IPS DF 6.9 (cell line): ENCODE measurements at places on chromosomes 13 and 19.

- no peak for DNase-seq
These were observed 6.3 kb downstream of the MAMSTR start for GRCh38 chr19:48713041-48713863.

GRCh38 chr13:50691681-50692263, 151.7 kb downstream of the DLEU7 start:
- no peak for DNase-seq

GRCh38 chr13:29737061-29737460, 113.4 kb downstream of the UBL3 start:
- no peak for DNase-seq

- DNase-seq: no peak
These were observed 1134.3 kb downstream of the SLITRK1 start for GRCh38 chr13:82747958-82748357.

DNA sequence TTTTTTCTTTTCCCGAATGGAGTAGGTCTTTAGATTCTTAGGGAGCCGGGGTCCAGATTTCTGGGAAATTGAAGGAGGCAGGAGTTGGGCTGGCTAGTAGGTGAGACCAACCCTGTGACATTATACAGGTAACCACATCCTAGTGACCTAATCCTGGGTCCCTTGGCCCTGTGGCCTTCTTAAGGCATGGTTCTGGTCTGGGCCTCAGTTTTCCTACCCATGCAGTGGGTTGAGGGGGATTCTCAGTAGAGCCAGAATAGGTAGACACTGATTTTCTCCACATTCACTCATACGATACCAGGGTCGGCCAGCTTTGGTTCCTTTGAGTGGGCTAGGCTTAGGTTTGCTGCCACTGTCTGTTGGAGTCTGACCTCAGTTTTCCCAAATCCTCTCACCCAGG, 7.2 kb downstream of the PPFIA3 start:
- DNase-seq: no peak

DNA sequence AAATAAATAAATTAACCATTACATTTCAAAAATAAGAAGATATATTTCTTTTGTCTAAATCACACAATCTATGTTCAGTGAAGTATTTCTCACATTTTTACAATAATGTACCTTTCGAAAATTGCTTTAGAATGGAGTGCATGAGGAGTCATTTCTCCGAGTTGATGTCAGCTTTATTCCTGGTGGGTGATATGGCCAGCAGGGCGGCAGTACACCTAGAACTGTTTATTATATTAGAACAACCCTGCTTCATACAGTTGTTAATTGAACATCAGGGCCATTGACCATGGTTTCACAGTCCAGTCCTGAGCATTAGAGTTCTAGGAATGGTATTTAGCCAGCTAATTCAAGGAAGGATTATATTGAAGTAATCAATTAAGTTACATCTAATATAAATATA, 696.3 kb upstream of the SLC10A2 start:
- no peak for DNase-seq

- no peak for DNase-seq
These were observed 10.4 kb downstream of the MCF2L start for GRCh38 chr13:112979406-112979902.

GRCh38 chr13:59538512-59538911, 625.2 kb downstream of the DIAPH3 start:
- DNase-seq: no peak

DNA sequence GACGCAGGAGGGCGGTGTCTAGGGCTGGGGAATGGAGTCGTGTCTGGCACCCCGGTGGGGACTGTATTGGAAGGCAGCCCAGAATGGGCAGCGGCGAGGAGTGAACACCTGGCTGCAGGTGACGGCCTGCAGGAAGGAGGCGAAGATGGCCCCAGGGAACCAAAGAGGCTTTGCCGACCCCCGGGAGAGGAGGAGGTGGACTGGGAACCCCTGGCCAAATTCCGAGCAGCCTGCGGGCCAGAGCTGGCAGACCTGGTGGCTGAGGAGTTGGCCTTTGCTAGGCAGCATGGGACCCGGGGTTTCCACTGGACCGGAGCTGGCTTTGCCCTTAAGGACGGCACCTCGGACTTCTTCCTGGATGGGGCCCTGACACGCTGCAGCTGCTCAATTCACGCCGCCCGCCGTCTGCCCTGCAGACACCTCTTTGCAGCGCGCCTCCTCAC, 25.9 kb downstream of the ZSWIM9 start:
- no peak for DNase-seq

GRCh38 chr13:103229674-103230073, 163.5 kb upstream of the SLC10A2 start:
- DNase-seq: no peak

GRCh38 chr19:40465025-40465556, 454 bp downstream of the BLVRB start:
- no peak for DNase-seq

DNA sequence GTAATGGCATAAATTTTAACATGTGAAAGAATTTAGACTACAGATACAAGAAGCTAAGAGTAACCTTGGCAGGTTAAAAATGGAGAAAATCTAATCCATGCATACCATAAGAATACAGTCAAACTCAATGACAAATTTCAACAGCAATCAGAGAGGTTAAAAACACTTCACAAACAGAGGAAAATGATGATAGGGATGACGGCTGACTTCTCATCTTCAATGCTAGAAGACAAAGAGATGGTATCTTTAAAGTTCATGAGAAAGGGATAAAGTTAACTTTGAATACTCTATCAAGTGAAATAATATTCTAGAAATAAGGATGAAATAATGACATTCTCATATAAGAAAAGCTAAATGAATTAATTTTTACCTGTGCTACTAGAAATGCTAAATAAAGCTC, 1130.2 kb upstream of the MIR17HG start:
- DNase-seq: no peak

GRCh38 chr13:44300895-44301638, 72.6 kb upstream of the SERP2 start:
- no peak for DNase-seq

DNA sequence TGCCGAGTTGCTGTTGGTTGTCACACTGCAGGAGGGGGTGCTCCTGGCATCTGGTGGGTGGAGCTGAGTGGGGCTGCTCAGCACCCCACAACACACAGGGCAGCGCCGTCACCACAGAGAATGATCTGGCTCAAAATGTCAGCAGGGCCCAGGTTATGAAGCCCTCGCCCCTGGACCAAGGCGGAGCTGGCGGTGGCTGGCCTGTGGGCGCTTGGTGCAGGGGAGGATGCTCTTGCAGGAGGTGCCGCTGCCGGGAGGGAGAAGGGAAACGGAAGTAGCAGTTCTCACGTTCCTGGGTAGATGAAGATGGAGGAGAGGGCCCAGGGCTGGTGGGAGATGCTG, 14.2 kb upstream of the LENG8 start:
- DNase-seq: no peak

GRCh38 chr19:29366757-29367156, 153.8 kb upstream of the UQCRFS1 start:
- no peak for DNase-seq

GRCh38 chr13:113148407-113148806, 10.0 kb upstream of the PROZ start:
- no peak for DNase-seq

DNA sequence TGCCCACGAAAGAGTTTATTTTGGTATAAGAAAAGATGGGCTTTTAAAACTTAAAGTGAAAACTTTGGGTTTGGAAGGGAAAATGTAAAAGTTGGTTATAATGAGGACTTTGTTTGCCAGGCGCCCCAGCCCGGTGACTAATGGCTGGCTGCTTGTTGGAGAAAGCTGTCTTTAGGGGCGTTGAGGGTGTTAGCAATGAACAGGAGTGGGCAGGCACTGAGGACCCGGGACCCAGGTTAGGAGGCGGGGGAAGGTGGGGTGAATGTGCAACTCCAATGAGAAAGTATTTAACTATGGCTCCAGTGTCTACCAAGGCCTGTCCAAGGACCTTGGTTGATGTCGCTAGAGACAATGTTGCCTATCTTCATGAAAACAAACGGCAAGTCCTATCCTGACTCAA, 118.6 kb downstream of the ZNF536 start:
- DNase-seq: no peak

DNA sequence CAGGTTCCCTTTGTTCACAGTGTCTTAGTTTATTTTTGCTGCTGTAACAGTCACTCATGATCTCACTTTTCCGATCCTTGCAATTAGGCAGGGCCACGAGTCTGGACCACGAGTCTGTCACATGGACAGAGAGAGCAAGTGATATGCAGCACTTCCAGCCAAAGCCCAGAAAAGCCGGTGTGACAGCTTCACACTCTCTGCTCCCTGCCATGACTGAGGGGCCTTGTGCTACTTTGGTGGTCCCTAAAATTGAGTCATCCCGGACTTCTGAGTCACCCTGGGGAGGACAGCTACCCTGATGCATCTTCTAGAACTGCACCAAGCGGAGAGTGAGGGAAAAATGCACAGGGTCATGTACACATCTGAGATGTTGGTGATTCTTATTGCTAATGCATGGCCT, 179.6 kb downstream of the EFNB2 start:
- DNase-seq: no peak

DNA sequence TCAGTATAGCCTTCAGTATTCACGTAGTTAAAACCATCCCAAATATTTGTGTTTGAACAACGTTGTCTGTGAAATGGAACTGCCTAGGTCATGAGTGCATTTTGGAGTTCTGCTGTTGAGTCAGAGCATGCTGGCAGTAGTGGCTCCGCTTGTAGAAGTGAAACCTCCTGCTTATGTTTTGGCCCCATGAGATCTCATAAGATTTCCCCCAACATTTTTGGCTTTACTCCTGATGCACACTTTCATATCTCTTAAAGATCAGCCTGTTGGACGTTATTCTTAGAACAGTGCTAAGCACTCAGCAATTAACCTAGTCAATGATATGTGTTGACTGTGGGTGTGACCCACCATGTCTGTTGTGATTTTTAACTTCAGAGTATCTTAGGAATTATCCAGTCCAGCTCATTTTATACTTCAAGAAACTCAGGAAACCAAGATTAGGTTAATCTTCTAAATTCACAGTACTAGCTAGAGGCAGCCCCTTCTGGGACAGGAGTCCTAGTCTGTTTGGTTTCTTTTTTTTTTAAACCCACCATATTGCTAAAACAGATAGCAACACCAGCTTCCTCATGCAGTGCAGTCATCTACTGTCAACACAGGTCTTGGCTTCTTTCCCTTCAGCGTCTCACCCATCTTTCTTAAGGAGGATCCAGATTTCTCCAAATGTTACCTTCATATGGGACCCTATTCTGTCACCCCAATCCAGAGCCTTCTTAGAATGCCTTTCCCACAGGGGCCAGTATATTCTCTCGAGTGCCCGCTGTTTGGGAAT, 26.2 kb downstream of the RAP2A start:
- DNase-seq: no peak
